Activated CD8-positive, alpha-beta T cell treated with anti-CD3 and anti-CD28 coated beads, Interleukin-2, amount 10 ng/mL, durations not matched to agents 7 days and 5 days (primary cell): ENCODE measurements at places on chromosomes 11 and 22. TPM values are rescaled to one million over a fixed set of nuclear protein-coding genes. Genes with fewer than 3 reads are reported as not detected.
A peak's percentile ranks its signal among the peaks of the same experiment; 100 is the strongest.

The AGBL2 gene
- 7.8 TPM for total RNA-seq

DNA sequence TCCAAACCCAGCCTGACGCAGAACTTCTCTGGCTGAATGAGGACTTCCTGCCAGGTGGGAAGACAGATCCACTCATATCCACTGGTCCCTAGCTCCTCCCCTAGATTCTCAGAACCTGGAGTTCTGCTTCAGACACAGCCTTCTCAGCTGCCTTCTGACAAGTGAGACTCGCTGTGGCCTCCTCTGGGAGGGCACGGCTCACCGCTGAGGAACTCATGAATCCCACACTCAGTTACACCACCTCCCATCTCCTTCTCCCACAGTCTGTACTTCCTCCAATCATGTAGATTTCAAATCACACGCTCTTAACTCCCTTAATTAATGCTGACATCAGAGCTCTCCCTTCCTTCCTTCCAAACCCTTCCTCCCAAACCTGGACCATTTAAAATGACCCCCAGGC, 86.4 kb upstream of the TMEM45B start:
- no peaks in the 10 kb centered on the region for H3K4me1 ChIP-seq
- H3K27ac ChIP-seq, result no peak overlapping the region
- H3K4me3 ChIP-seq, result no peak overlapping the region
- H3K27me3 ChIP-seq, result no peaks in the 10 kb centered on the region
- H3K36me3 ChIP-seq, result no peaks in the 10 kb centered on the region
- DNase-seq, result no peak

GRCh38 chr22:49748514-49748913, 79.2 kb downstream of the BRD1 start:
- DNase-seq, result no peak
- H3K36me3 ChIP-seq, result peaks cover 7% of the 10 kb centered on the region
- H3K4me3 ChIP-seq, result no peak overlapping the region
- no peak overlapping the region for H3K27ac ChIP-seq
- H3K4me1 ChIP-seq, result no peaks in the 10 kb centered on the region
- peaks cover 11% of the 10 kb centered on the region for H3K27me3 ChIP-seq

GRCh38 chr11:117908109-117908895, 20.9 kb downstream of the TMPRSS13 start:
- peak overlapping the region; percentile 70 for H3K27ac ChIP-seq
- H3K27me3 ChIP-seq, result no peaks in the 10 kb centered on the region
- no peak for DNase-seq

GRCh38 chr11:65540290-65541092, 15.6 kb downstream of the SCYL1 start:
- peaks cover 16% of the 10 kb centered on the region for H3K36me3 ChIP-seq
- DNase-seq, result peak; percentile 92
- peaks cover 20% of the 10 kb centered on the region for H3K4me1 ChIP-seq

- peaks cover 16% of the 10 kb centered on the region for H3K36me3 ChIP-seq
- peak overlapping the region; percentile 61 for H3K27ac ChIP-seq
- H3K27me3 ChIP-seq, result no peaks in the 10 kb centered on the region
- no peak for DNase-seq
- peaks cover 76% of the 10 kb centered on the region for H3K4me1 ChIP-seq
- H3K4me3 ChIP-seq, result no peak overlapping the region
Observed at GRCh38 chr11:96211436-96211835, 131.6 kb downstream of the MAML2 start.

DNA sequence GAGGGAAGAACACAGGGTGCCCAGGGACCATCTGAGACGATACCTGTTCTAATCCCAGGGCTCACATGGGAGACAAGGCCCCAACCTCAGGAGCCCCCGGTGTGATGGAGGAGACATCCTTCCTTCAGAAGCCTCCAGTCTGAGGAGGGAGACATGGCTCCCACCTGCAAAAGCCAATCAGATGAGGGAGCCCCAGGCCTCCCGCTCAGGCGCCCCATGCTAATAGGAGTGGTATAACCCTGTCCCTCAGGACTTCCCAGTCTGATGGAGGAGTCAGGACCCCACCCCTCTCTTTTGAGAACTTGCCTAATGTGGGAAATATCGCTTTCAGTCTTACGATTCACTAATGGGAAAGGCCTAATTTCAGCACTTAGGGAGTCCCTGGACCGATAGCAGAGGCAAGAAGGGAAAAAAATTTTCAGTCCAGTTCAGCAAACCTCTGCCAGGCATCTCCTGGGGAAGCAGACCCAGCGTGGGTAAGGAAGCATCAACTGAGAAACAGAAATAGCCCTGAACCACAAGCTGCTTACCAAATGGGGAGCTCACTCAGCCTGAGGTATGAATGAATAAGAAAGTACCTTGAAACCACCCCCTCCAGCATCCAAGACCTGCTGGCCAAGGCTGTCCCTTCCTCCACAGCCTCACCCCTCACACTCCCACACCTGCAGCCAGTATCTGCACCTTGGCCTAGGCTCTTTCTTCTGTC, 5.9 kb downstream of the ARRB1 start:
- H3K27ac ChIP-seq, result peak overlapping the region; percentile 73
- H3K4me1 ChIP-seq, result peaks cover 99% of the 10 kb centered on the region
- H3K4me3 ChIP-seq, result no peak overlapping the region
- H3K27me3 ChIP-seq, result no peaks in the 10 kb centered on the region

- H3K27ac ChIP-seq, result no peak overlapping the region
- no peaks in the 10 kb centered on the region for H3K4me1 ChIP-seq
- H3K4me3 ChIP-seq, result no peak overlapping the region
- H3K36me3 ChIP-seq, result no peaks in the 10 kb centered on the region
- no peaks in the 10 kb centered on the region for H3K27me3 ChIP-seq
Observed at GRCh38 chr11:103281301-103281700, 172.1 kb downstream of the DYNC2H1 start.
